ENCODE measurements at places on chromosomes 6 and 20.
A peak's percentile ranks its signal among the peaks of the same experiment; 100 is the strongest.

GRCh38 chr6:75117701-75118100 lies 88.2 kb downstream of the COL12A1 start:
- no peak for DNase-seq

DNA sequence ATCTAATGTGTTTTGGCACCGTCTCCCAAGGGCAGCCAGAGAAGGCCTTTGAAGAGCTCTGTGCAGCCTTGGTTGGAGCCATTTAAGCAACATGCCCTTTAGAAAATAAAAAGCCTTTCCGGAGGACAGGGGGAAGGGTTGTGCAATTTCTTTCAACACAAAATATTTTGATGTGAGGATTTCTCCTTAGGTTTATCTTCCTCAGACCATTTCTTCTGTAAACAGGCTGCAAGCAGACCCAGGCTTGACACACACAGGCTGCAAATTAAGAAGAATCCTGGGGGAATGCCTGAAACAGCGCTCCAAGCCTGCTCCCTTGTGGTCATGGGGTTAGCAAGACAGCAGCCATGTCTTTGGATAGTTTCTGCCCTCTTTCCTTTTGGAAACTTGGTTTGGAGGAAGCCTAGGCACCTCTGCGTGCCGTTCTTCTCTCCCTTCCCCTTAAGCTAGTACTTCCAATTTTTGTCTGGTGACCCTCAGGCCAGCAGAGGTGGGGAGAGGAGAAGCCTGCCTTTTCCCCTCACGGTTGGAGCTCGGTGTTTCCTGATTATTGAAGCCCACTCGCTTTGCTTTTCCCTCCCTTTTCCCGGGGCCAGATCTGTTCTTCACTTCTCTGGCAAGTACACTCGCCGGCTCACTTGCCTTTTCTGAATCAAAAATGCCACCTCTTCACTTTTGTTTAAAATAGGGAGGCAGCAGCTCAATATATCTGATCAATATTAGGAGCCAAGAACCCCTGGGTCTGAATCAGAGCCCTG lies 39.6 kb upstream of the NOX3 start:
- no peak for DNase-seq

DNA sequence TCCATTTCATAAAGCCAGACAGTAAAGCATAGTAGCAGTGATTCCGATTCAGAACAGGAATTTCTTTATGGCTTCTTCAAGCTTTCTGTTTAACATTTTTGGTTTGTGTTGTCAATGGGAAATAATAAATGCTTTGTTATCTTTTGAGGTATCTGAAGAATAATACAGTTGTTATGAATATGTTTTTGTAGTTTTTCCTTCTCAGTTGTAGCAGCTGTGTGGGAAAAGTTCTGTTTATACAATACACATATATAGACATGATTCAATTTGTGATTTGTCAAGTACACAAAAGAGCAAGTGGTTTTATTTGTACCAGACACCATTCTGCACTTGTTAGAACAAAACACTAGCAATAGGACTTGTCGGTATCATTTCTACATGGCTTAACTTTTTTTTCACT lies 96.6 kb downstream of the CDYL start:
- no peak for DNase-seq

- DNase-seq = peak; percentile 71
Measured at GRCh38 chr6:155327326-155328073, 13.2 kb upstream of the TFB1M start.

- DNase-seq = no peak
Measured at GRCh38 chr20:62975812-62976508, 23.5 kb downstream of the SLC17A9 start.

- DNase-seq = no peak
Measured at GRCh38 chr6:48755315-48755714, 644.3 kb upstream of the PTCHD4 start.

- no peak for DNase-seq
Measured at GRCh38 chr6:114084327-114084890, 113.5 kb upstream of the HDAC2 start.

DNA sequence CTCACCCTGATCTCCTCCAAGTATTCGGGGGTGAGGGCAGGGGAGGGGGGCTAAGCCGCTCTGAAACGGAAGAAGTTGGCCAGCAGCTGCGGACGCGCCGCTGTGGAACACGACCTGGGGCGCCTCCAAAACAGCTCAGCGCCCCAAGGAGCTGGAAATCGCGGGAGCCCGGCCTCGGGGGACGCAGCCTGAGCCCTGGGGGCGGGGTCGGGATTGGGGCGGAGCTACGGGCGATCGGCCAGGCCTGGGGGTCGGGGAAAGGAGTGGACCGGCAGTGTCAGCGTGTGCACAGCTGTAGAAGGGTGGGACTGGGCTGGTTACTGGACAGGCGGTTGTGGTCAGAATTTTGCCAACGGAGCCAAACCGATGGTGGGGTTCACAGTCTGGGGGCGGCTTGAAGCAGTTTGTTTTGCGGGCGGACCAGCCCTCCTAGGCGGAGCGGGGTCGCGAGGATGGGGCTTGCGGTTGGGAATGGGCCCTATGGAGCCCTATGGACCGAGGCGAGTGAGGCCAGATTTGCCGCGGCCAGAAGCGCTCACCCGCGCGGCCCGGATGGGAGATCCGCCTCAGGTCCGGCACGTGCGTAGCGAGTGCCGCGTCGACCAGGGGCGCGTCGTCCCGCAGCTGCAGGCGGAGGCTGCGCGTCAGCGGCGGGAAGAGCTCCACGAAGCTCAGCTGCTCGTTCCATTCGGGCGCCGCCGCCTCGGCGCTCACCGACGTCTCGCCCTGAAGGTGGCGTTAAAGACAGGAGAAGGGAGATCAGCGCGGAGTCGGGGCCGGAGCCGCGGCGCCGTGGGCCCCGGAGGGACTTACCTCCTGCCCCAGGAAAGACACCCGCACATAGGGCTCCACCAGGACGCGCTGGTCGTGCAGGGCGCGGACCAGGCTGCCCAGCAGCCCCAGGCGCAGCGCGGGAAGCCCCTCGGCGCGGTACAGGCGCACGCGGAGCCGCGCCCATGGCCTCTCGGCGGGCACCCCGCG lies 14.3 kb upstream of the SPAG4 start:
- peak; percentile 76 for DNase-seq

DNA sequence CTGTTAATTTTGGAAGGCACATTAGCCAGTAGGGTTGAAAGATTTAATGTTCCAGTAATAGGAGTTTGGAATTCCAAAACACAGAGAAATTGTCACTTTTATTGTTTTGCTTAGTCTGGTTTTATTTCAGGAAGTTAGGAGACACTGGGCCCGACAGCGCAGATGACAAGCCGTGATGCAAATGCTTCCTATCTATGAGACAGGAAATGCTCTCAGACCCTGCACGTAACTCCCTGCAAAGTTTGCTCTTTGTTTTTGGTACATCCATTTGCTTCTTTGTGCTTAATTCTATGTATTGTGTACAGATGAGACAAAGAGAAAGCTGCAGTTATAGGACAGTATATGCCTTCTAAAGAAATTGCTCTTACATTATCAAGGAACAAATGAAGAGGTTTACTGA lies 201.6 kb upstream of the SGK1 start:
- DNase-seq = no peak

- no peak for DNase-seq
Measured at GRCh38 chr6:11934638-11935037, 77.5 kb upstream of the HIVEP1 start.

DNA sequence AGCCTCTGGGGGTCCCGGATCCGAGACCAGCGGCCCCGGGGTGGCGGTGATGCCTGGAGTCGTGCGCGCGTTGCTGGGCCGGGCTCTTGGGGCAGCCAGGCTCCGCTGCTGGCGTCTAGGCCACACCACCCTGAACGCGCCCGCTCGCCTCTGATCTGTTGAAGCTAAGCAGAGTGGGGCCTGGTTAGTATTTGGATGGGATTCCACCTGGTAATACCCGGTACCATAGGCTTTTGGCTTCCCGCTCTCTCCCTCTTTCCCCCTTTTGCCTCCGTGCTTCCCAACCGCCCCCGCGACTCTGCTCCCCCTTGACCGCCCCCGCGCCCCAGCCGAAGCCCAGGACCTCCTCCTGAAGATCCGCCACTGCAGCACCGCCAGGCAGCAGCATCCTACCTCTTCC lies 1383.5 kb upstream of the DEFB115 start:
- DNase-seq = peak; percentile 37

DNA sequence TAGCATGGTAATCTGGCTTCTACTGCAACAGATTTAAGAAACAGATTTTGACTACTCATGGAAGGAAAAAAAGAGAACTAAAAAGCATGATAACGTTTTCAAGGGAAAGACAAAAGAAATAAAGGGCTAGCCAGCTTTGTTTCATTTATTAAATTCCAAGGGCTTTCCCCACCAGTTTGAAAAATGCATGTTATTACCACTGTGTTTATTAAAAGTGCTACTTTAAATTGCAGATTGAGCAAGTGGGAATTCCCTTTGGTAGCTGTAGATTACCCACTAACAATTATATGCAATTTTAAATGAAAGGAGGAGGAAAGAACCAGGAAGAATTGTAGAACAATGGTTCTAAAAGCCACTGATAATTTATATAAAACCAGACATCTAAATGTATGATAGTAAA lies 40.6 kb upstream of the NHSL1 start:
- DNase-seq = no peak

- no peak for DNase-seq
Measured at GRCh38 chr6:152836523-152836922, 85.9 kb downstream of the VIP start.

DNA sequence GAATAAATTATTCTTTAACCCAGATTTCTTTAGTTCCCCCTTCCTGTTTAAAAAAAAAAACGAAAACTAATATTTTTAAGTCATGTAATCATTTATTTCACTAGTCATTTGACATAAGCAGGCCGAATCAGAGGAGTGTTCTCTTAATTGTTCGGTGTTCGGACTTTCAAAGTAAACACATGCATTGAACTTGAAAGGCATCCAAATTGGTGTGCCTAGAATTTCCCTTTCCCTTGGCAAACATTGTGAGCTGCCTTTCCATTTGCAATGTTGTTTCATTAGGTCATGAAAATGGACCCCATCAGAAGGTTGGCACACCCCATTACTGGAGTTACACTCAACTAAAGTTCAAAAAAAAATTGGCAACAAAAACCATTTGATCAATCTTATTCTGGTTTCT lies 283.0 kb upstream of the MARCKS start:
- DNase-seq = no peak

DNA sequence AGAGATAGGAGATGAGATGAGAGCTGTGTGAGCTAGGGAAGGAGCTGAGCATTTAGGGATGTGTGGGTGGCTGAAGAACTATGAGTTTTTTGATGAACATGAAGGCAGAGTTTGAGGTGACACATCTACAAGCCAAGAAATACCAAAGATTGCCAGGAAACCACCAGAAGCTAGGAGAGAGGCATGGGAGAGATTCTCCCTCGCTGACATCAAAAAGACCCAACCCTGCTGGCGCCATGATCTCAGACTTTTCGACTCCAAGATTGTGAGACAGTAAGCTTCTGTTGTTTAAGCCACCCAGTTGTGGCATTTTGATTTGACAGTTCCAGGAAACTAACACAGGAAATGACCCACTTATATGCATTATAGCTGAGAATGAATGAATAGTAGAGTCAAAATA lies 790.9 kb downstream of the TFAP2A start:
- no peak for DNase-seq

DNA sequence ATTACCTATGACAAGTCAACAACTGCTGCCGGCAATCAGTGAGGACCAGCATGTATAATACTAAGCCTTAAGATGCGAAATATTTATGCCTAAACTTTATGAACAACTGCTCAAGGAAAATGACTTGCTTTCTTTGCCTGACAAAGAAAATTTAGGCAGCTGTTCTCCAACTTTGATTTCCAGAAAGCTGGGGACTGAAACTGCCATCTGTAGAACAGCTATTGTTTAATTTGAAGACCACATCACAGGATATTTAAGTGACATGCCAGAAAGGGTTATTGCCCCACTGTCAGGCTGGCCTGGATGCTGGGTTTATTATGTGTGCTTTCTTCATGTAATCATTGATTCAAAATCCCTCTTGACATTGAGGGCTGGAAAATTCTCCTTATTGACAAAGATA lies 153.9 kb upstream of the ENPP5 start:
- no peak for DNase-seq

DNA sequence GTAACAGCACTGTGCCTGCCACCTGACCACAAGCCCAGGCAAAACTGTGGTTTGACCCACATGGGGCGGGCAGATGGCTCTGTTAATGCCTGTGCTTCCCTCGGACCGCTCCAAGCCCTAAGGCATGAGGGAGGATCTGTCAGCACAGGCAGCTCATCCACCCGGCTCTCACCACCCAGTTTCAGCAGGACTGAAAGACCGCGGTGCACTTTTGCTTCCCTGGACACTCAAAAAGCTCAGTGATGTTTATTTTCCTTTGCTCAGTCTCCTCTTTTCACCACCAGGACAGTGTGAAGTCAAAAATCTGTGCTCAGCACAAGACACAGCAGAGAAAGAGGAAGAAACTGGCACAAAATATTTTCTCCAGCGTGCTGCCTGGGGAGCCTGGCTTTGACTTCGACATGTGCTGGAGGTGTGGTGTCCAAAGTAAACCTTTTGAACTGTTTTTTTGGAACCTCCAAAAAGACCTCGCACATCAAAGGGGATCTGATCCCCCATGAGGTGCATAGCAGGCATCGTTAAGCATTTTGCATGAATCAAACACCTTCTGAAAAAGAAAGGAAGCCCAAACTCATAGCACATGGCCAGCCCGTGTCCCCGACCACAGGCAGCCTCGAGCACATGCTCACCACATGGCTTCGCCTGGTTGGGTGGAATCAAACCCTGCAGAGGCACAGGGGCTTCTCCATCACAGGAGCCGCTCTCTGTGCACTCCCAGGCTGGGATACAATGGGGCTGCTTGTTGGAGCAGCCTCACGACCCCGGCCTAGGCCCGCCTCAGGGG lies 441.7 kb upstream of the JARID2 start:
- DNase-seq = no peak

DNA sequence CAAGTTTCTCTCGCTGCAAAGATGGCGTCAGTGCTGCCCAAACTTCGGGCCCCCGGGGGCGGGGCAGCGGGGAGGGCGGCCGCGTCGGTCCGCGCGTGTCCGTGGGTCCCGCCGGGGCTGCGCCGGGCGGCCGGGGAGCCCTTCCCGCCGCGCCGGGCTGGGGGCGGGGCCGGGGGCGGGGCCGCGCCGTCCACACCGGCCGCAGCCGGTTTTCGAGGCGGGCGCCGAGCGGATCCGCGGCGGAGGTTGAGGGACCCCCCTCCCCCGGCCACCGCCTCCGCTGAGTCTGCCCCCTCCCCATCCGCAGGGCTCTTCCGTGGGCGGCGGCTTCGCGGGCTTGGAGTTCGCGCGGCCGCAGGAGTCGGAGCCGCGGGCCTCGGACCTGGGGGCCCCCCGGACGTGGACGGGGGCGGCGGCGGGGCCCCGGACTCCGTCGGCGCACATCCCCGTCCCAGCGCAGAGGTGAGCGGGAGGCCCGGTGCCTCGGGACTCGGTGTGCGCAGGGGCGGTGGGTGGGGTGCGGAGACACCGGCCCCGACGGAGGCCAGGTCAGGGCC lies 572 bp downstream of the SLC2A4RG start:
- DNase-seq = peak; percentile 51

GRCh38 chr6:20706238-20706938 lies 172.1 kb downstream of the CDKAL1 start:
- DNase-seq = no peak

Measured in stimulated activated CD4-positive, alpha-beta T cell treated with anti-CD3 and anti-CD28 coated beads, Interleukin-2, amount 100 ng/mL, for 24 hours (primary cell).